RCC 7860 (cell line): ENCODE measurements at places on chromosomes 5 and 9.

- peak; percentile 29 for DNase-seq
Observed at GRCh38 chr5:45521067-45521466, 175.1 kb downstream of the HCN1 start.

DNA sequence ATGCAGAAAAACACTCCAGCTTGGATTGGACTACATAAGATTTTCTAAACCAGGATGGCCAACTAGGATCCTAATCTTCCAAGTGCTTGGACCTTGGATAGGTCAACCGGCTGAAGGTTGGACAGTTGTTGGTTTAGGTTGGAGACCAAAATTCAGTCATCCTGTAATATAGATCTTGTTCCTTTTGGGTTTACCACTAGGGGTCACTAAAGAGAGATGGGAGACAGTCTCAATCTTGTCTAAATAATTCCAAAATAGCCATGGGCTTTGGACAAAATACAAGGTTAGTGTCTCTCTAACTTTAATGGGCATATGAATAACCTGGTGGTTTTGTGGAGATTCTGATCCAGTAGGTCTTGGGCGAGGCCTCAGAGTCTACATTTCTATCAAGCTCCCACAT is 148.7 kb upstream of the ERCC6L2 start:
- peak; percentile 47 for DNase-seq

DNA sequence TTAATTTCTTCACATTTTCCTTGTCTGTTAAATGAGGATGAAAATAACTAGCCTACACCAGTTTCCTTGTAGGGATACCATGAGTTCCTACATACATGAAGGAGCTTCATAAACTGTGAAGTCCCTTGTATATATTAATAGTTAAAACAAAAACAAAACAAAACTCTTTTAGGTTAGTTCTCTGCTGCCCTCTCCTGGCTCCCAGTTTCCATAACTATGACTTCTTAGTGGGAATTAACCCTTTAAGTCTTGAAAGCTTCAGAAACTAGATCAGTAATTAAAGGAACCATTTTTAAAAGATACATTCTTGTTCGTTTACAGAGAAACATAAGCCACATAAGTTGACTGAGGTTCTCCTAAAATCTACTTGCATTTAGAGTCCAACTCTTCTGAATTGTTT is 500.0 kb upstream of the C9orf72 start:
- peak; percentile 10 for DNase-seq

- no peak for DNase-seq
Observed at GRCh38 chr5:127014573-127014972, 15.8 kb downstream of the MARCHF3 start.

DNA sequence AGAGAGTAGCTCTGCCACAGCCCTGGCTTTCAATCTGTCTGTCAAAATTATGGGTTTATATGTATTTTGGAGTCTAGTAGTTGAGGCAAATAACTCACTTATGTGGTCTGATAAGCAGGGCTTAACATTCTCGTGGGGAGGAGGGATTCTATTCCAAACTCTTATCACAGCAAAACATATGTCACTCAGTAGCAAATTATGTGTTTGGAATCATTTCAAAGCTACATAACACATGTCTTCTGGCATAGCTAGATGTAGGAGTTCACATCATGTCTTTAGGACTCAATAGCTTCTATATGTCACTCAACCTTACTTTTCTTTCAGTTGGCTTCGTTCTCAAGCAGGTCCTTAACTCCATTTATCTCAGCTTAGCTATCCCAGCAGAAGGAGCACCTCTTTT is 144.5 kb upstream of the SEMA6A start:
- no peak for DNase-seq
